NCI-H345 (cell line): ENCODE measurements at places on chromosomes 2 and 18.
A peak's percentile ranks its signal among the peaks of the same experiment; 100 is the strongest.

- peak; percentile 9 for DNase-seq
Measured at GRCh38 chr2:199679883-199680282, 171.1 kb downstream of the FTCDNL1 start.

DNA sequence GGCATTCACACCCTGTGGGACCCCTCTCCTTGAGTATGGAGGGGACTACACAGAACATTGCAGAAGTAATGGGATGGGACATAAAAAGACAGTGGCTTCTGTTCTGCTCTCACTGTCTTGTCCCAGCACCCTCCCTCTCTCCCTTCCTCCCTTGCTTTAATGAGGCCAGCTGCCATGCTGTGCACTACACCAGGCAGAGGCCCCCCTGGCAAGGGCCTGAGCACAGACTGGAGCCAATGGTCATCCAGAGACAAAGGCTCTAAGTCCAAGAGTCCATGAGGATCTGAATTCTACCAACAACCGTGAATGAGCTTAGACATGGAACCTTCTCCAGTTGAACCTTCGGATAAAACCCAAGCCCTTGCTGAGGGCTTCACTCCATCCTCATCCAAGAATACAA is 263.0 kb downstream of the NDUFA10 start:
- no peak for DNase-seq

DNA sequence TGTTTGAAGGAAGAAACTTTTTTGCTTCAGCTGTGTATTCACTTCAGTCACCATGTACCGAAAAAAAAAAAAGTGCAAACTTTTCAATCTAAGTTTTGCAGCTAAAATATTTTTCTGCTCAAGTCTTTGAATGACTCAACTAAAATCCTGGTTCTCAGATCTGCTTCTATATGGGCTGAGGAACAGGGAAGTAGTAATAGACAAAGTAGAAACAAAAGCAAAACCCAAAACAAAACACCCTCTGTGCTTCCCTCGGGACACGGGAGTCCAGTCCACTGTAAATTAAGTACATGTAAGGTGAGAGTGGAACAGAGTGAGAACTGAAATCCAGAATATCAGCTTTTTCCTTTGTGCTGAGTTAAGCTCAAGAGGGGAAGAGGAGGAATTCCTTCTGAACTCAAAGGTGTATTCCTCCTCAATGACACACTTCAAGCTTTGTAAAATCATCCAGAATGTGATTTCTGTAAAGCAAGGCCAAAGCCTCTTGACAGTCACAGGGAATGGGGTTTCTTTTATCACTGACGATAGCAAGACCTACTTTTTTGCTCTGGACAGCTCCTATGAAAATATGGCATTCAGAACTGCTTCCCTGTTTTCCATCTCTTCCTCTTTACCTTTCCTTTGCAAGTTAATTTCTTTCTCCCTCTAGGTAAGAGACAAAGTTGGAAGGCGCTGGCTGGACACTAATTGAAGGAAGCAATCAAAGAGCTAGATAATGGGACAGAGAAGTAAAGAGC is 433.5 kb upstream of the MMADHC start:
- no peak for DNase-seq

DNA sequence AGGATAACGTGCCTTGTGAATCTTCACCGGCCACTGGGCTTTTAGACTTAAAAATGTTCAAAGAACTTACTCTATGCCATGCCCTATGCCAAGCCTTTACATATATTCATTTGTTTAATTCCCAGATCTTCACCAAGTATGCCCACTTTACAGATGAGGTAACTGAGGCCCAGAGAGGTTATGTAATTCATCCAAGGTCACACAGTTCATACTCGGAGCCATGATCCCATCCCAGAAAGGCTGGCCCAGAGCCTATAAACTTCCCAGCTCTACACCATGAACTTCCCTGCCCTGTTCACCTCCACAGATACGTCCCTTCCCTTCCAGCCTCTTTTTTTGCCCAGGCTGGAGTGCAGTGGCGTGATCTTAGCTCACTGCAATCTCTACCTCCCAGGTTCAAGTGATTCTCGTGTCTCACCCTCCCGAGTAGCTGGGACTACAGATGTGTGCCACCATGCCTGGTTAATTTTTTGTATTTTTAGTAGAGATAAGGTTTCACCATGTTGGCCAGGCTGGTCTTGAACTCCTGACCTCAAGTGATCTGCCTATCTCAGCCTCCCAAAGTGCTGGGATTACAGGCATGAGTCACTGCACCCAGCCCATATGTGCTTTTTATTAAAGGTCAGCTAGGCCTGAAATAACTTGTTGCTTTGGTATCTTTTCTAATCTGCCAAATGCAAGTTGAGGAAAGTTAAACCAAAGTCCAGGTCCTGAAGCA is 44.1 kb downstream of the MTHFD2 start:
- DNase-seq = no peak
